ENCODE measurements at places on chromosomes 3 and 15.

DNA sequence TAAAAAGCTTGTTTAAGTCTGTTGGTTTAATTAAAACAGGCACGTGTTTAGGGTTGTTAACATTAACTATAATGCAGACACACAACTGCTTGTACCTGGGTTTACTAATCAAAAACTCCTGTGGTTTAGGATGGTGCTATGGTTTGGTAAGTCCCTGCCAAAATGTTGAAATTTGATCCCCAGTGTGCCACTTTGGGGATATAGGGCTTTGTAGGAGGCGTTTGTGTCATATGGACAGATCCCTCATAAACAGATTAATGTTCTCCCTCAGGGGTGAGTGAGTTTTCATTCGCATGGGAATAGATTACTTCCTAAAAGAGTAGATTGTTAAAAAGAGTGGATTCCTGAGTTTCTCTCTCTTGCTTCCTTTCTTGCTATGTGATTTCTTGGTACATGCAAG is 18.7 kb upstream of the GK5 start:
- no peaks in the 10 kb centered on the region for H3K27me3 ChIP-seq
- H3K36me3 ChIP-seq = no peaks in the 10 kb centered on the region
- no peak overlapping the region for H3K4me3 ChIP-seq
- DNase-seq = no peak

GRCh38 chr3:45604596-45604995 is 10.0 kb downstream of the LIMD1 start:
- H3K4me3 ChIP-seq = no peak overlapping the region
- H3K27me3 ChIP-seq = no peaks in the 10 kb centered on the region
- H3K27ac ChIP-seq = no peak overlapping the region
- no peak for DNase-seq
- peaks cover 14% of the 10 kb centered on the region for H3K36me3 ChIP-seq

DNA sequence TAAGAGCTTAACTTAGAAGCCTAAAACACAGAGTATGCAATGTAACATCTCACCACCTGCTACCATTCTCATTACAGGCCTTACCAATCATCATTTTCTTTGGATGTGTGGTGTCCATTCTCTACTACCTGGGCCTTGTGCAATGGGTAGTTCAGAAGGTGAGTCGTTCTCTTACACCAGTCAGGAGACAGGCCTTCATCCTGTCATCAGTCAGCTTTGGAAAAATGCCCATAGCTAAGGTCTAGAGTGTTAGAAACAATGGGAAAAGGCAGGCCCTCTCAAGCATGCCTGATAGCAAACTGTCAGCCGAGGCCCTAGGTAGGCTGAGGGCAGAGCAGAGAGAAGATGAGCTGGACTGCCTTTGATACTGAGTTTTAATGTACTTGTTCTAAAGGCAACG is 13.5 kb downstream of the SLC28A2 start:
- H3K27me3 ChIP-seq = no peaks in the 10 kb centered on the region
- no peak for DNase-seq
- no peaks in the 10 kb centered on the region for H3K36me3 ChIP-seq
- H3K4me3 ChIP-seq = no peak overlapping the region

DNA sequence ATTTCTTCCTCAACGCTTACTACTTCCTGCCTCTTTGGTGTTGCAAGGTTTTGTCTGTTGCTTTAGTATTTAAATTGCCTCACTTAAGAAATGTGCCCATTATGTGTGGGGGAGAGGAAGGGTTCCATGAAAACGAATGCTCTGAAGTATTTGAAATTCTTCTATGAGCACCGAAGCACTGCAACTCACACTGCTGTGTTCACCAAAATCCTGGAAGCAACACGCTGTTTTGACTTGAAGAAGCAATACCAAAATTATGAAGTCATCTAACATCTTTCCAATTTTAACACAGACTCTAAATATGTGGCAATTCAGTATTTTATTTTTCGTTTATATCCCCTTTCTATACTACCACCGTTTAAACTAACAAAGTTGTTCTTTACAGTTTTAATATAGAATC is 101.5 kb downstream of the RBMS3 start:
- no peak overlapping the region for H3K27ac ChIP-seq
- DNase-seq = no peak
- H3K4me3 ChIP-seq = no peak overlapping the region
- no peaks in the 10 kb centered on the region for H3K4me1 ChIP-seq

- no peak overlapping the region for H3K4me3 ChIP-seq
- no peak overlapping the region for H3K27ac ChIP-seq
- H3K27me3 ChIP-seq = no peaks in the 10 kb centered on the region
Measured at GRCh38 chr3:174122411-174122810, 724.9 kb downstream of the NLGN1 start.

DNA sequence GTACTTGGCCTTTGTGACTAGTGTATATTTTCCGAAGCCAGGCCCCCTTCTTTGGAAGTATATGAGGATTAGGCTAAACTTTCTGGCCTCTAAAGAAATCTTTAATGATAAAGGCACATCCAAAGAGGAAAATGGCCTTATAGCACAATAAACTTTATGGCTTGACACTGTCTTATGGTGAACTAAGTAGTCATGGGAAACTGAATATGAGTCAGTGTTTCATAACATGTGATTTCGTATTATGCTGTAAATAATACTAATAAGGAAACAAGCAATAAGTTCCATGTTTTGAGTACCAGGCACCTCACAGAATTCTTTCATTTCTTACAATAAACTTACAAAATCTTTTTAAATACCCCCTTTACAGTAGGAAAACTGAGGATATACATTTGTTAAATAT is 8.2 kb downstream of the ZPLD1 start:
- no peak overlapping the region for H3K4me3 ChIP-seq
- H3K36me3 ChIP-seq = no peaks in the 10 kb centered on the region
- H3K27ac ChIP-seq = no peak overlapping the region

- H3K27me3 ChIP-seq = peaks cover 31% of the 10 kb centered on the region
- no peak overlapping the region for H3K27ac ChIP-seq
Measured at GRCh38 chr15:88605189-88606069, 15.7 kb upstream of the AEN start.

DNA sequence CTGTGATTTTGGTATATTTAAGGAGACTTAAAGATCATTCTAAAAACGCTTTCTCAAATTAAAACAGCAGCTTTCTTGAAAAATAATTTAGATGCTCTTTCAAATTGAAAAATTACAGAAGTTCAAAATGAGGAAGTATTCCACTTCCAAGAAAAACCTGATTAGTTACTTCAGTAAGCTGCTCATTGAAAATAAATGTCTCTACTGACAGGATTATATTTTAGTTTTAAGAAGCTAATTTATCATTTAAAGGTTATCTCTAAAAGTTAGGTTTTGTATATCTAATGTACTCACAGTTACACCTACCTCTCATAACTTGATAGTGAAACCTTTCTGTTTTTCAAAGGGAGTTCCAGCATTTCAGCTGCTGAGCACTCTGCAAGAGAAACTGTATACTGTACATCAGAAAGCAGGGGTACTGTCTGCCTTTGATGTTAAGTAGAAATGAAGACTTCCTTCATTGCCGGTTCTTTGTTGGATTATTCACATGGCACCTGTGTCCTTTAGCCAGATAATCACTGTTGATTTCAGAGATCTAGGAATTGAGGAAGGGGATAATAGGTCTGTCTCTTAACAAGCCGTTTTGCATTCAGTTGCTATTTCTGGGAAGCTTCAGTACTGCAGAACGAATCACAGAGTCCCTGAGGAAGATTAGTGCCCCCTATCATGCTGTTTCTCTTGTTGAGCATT is 161.6 kb downstream of the TCF12 start:
- H3K4me1 ChIP-seq = 0 out of 2 replicates have a peak, but pooled peaks cover 6% of the 10 kb centered on the region
- peak; percentile 54 for DNase-seq
- no peak overlapping the region for H3K4me3 ChIP-seq
- no peak overlapping the region for H3K27ac ChIP-seq

- no peaks in the 10 kb centered on the region for H3K36me3 ChIP-seq
- peak within 1 kb of the TSS; percentile 44 for H3K27ac ChIP-seq
- H3K4me3 ChIP-seq = peak within 1 kb of the TSS; percentile 92
Measured at GRCh38 chr3:122021811-122022401, at the start of gene ILDR1. Gene ILDR1 (minus strand): TSS chr3:122022247. CDS start chr3:122022077, 170 bp downstream.

- H3K27me3 ChIP-seq = peaks cover 28% of the 10 kb centered on the region
- no peaks in the 10 kb centered on the region for H3K4me1 ChIP-seq
- H3K4me3 ChIP-seq = no peak overlapping the region
- H3K27ac ChIP-seq = no peak overlapping the region
Measured at GRCh38 chr3:127077505-127078064, 94.7 kb downstream of the PLXNA1 start.

DNA sequence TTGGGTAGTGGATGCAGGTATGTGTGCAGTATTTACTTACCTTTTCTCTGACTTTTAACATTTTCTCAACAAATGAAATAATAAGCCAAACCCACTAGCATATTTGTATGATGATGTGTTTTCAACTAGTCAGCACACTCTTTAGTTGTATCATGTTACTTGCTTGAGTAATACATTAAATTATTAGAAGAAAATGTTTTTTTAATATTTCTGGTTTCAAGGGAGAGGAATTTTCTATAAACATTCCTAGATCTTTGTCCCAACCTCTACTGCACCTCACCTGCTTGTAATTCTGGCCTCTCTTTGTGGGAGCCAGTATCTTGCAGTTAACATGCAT is 161.8 kb upstream of the CBLB start:
- no peaks in the 10 kb centered on the region for H3K4me1 ChIP-seq
- no peak for DNase-seq
- H3K27ac ChIP-seq = no peak overlapping the region
- H3K27me3 ChIP-seq = no peaks in the 10 kb centered on the region

GRCh38 chr3:171640520-171641412 is 169.5 kb downstream of the PLD1 start:
- H3K4me1 ChIP-seq = no peaks in the 10 kb centered on the region
- H3K27ac ChIP-seq = no peak overlapping the region
- H3K36me3 ChIP-seq = no peaks in the 10 kb centered on the region
- H3K4me3 ChIP-seq = no peak overlapping the region
- no peaks in the 10 kb centered on the region for H3K27me3 ChIP-seq

- H3K4me1 ChIP-seq = peaks cover 38% of the 10 kb centered on the region
- no peaks in the 10 kb centered on the region for H3K36me3 ChIP-seq
- peak overlapping the region; percentile 87 for H3K27ac ChIP-seq
- peak; percentile 31 for DNase-seq
- H3K4me3 ChIP-seq = peak overlapping the region; percentile 25
- H3K27me3 ChIP-seq = no peaks in the 10 kb centered on the region
Measured at GRCh38 chr15:64930778-64931371, 19.2 kb downstream of the ANKDD1A start.

- no peak overlapping the region for H3K27ac ChIP-seq
- H3K4me3 ChIP-seq = no peak overlapping the region
- peaks cover 26% of the 10 kb centered on the region for H3K4me1 ChIP-seq
- H3K36me3 ChIP-seq = no peaks in the 10 kb centered on the region
- H3K27me3 ChIP-seq = no peaks in the 10 kb centered on the region
- DNase-seq = peak; percentile 58
Measured at GRCh38 chr15:36590838-36591237, 11.4 kb downstream of the CDIN1 start.

- H3K27me3 ChIP-seq = no peaks in the 10 kb centered on the region
- DNase-seq = no peak
- H3K27ac ChIP-seq = no peak overlapping the region
Measured at GRCh38 chr3:111784001-111784400, 75.1 kb upstream of the PHLDB2 start.

GRCh38 chr3:111547631-111548030 is 5.6 kb downstream of the CD96 start:
- no peak overlapping the region for H3K27ac ChIP-seq
- H3K36me3 ChIP-seq = no peaks in the 10 kb centered on the region
- DNase-seq = no peak
- H3K4me3 ChIP-seq = no peak overlapping the region
- H3K4me1 ChIP-seq = no peaks in the 10 kb centered on the region

GRCh38 chr3:131324923-131325322 is 56.7 kb upstream of the NUDT16 start:
- H3K27ac ChIP-seq = no peak overlapping the region
- H3K4me1 ChIP-seq = no peaks in the 10 kb centered on the region
- no peak overlapping the region for H3K4me3 ChIP-seq
- no peak for DNase-seq
- H3K27me3 ChIP-seq = no peaks in the 10 kb centered on the region

DNA sequence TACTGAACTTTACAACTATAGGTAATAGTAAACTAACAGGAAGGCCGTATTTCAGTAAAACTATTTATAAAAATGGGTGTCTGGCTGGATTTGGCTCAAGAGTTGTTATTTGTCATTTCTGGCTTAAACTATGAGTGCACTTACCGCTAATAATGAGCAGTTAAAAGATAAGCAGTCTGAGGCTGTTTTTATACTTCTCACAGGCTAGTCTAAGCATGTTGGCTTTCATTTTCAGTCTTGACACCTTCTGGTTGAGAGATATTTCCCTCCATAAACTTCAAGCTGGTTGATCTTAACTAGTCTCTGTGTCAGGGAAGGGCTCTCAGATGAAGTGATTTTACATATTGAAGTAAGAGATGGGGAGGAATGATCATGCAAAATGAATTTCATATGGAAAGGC is 96.1 kb downstream of the RSRC1 start:
- no peak for DNase-seq
- no peak overlapping the region for H3K4me3 ChIP-seq
- no peaks in the 10 kb centered on the region for H3K27me3 ChIP-seq
- no peak overlapping the region for H3K27ac ChIP-seq

DNA sequence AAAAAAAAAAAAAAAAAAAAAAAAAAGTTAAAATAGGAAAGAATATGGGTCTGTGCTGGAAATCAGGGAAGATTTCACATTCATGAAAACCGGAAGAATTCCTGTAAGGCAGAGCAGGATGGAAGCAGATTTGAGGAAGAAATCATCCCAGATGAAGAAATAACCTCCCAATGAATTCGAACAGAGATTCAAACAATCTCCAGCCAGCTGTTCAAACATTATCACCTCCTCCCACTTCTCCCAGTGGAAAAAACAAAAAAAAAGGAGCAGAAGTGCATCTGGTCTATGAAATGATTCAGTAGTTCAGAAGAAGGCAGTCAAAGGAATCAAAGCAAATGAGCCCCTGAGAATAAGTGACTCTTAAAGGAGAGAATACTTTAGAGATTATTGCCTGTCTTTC is 33.1 kb downstream of the CP start:
- H3K4me3 ChIP-seq = no peak overlapping the region
- H3K27ac ChIP-seq = no peak overlapping the region
- no peaks in the 10 kb centered on the region for H3K36me3 ChIP-seq
- no peak for DNase-seq
- H3K27me3 ChIP-seq = no peaks in the 10 kb centered on the region
- no peaks in the 10 kb centered on the region for H3K4me1 ChIP-seq

DNA sequence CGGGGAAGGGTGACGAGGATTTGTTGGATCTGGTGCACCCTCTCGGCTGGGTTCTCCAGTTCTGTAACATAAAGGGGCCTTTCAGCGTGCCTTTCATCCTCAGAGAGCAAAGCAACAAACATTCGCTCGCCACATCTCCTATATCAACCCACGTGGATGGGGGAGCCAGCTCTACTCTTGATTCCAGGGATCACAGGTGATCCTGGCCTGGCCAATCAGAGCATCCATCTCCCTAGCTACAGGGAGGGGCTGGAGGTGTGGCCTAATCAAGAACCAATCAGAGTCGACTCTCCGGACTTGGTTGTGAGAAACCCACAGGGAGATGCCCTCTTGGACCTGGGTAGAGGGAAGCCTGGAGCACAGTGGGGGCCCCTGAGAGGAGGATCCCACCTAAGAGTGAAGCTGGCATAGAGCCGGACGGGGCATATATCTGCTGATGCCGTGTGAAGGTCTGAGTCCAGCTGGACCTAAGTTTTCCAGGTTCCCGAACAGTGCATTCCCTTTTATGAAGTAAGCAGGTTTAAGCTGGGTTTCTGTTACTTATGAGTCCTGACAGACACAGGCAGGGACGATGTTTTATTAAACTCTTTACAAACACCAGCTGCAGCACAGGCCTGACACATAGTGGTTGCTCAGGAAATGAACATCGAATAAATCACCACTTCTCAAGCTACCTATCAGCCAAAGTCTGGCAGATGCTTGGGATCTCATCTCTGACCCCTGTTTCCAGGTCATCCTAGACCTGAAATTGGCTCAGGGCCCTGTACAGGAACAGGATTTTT is 50.7 kb upstream of the RAD18 start:
- no peaks in the 10 kb centered on the region for H3K27me3 ChIP-seq
- no peaks in the 10 kb centered on the region for H3K36me3 ChIP-seq
- DNase-seq = no peak
- no peak overlapping the region for H3K4me3 ChIP-seq
